ENCODE measurements at places on chromosomes 2 and 18.

- DNase-seq: peak; percentile 54
Observed at GRCh38 chr2:37827911-37828511, 97.1 kb upstream of the RMDN2 start.

GRCh38 chr2:26008851-26009566 lies 24.9 kb upstream of the RAB10 start:
- DNase-seq: no peak

GRCh38 chr2:1723397-1724042 lies 20.8 kb downstream of the PXDN start:
- no peak for DNase-seq

- DNase-seq: no peak
Observed at GRCh38 chr2:200095436-200095835, 140.1 kb downstream of the MAIP1 start.

- no peak for DNase-seq
Observed at GRCh38 chr2:3483986-3484960, 35.1 kb downstream of the ADI1 start.

DNA sequence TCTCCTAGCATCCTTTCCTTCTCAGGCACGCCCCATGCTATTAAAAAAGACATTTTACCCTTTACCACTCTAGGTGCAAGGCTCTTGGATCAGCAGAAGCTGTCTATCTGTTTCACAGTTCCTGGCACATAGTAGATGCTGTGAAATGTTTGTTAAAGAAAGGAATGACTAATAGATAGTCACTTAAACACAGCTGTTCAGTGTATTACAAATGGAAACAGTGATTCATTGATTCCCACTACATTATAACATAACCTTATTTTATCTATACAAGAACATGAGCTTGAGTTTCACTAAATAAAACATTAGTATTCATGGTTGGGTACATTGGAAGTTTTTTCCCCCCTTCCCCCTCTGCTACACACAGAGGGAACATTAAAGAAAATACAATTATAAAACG lies 142.1 kb downstream of the ASXL3 start:
- DNase-seq: peak; percentile 77

- DNase-seq: no peak
Observed at GRCh38 chr2:230343747-230344146, 16.8 kb downstream of the SP140L start.

GRCh38 chr2:60368456-60368855 lies 185.0 kb downstream of the BCL11A start:
- DNase-seq: no peak

DNA sequence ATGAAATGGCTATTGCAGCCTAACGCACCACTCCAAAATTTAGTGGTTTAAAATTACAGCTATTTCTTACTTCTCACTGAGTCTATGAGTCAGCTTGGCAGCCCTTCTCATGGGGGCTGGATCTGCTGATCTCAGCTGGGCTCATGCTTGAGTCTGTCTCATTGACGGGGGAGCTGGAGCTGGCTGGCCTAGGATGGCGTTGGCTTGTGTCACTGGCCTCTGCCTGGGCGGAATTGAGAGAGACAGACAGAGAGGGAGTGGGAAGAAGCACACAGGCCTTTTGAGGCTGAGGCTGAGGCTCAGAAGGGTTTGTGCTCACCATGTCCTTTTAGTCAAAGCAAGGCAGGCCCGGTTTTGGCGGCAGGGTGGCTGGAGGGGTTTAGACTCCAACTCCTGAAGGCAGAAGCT lies 412.1 kb upstream of the MYT1L start:
- DNase-seq: peak; percentile 13

GRCh38 chr2:219864154-219864553 lies 236.7 kb downstream of the SLC4A3 start:
- no peak for DNase-seq

GRCh38 chr18:57533006-57533867 lies 53.3 kb downstream of the FECH start:
- DNase-seq: no peak

DNA sequence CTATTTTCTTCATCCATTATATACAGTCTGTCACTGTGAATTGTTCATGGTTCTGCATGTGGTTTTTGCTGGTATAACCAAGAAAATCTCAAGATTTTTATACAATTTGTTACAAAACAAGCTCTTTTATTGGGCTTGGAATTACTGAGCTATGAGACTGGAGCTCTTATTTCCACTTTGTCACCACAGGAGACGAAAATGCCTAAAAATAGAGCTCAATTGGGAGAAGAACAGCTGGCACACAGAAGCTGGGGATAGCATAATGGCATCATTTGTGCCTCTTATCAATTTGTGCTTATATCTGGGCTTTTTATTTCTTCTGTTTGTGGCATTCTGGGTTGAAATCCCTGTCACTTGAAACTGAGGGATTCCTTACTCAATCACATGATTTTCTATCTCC lies 219.1 kb downstream of the CALCRL start:
- no peak for DNase-seq

DNA sequence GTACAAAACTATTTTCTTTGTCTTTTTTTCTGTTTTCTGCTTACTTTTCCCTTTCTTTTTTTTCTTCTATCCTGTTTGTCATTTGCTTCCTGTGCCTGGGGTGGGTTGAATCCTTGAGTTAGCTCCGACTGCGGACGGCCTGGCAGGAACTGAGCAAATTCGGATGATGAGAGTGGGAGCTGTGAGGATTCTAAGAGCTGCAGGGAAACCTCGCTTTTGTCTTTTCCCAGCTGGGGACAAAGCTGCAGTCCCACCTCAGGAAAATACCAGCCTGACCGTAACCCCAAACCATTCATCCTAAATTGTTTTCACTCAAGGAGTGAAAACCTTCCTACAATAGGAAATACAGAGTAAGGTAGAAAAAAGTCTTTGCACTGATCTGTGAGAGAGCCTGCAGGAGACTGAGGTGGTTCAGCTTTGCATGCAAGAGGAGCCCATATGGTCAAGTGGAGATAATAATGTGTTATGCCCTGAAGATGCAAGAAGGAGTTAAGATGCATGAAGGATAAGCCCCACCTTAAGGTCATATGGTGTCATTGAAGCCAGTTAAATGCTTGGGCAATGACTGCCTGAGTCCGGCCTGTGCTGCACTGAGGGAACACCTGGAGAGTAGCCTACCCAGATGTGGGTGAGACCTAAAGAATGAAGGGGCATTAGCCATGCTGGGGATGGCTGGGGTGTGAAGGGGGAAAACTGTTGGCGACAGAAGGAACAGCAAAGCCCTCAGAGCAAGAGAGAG lies 31.7 kb upstream of the ARL4C start:
- DNase-seq: no peak

DNA sequence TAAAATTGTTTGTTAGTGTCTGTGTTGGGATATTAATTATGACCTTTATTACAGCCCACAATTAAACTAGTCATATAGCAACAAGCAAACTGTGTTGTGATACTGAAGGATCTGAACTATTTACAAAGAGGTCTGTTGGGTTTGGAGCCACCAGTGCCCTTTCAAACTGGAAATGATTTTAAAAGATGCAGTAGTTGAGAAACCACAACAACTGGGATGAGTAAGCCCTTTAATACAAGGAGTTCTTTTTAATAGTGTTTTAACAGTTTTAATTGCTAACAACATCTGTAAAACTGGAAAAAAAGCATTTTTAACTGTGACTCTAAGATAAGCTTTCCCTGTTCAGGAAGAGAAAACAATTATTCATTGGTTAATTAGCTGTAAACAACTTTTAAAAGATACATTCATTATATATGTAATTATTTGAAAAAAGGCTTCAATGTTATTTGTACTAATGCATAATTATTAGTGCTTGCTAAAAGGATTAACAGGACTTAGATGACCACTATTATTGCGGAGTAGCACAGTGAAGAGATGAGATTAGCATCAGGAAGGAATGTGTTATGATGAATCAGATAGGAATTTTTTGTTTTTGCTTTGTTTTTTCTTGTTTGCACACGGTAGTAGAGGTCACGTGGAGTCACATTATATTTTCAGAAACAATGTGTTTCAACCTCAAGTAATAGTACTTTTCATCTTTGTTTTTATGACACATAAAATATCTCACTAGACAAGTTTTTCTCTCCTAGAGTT lies 392.7 kb upstream of the FANCL start:
- DNase-seq: peak; percentile 55

DNA sequence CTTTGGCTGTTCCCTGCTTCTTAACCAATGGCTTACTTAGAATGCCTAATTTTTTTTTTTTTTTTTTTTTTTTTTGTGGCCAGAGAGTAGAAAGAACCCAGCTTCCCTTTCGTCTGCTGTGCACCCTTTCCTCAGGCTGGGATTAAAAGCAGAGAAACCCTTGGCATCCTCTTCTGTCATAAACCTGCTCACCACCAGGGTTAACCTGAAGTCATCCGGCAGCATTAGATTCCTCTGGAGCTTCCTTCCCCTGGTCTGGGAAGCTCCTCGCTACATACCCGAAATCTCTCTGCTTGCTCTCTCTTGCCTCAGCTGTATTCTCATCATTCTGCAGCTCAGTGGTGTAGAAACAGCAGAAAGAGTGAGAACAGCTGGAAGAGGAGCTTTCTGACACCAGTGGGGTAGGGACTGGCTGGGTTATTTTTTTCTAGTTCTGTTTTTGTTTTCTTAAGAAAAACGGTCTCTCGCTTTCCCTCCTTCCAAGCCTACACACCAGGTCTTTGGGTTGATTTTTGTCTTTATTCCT lies 339.0 kb upstream of the MEIS1 start:
- DNase-seq: no peak

GRCh38 chr2:60331115-60331809 lies 222.2 kb downstream of the BCL11A start:
- DNase-seq: no peak

DNA sequence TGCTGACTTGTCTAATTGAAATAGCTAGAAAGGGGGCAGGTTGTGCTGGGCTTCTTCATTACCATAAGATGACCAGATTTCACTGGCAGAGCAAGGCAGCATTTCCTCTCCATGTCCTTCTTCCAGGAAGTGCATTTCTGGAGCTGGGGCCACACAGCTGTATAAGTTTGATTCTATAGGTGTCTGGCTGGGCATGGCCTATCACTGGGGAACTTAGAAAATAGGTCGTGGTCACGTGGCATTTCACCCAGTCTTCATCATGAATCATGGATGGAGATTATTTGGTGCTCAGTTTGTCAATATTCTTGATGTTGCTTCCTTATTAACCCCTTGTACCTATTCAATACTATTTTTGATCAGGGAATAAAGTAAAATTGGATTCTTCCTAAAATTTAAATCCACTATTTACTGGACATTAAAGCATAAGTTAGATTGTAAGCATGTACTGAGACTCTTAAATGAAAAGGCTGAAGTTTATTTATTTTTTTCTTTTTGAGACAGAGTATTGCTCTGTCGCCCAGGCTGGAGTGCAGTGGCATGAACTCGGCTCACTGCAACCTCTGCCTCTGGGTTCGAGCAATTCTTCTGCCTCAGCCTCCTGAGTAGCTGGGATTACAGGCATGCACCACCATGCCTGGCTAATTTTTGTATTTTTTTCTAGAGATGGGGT lies 49.5 kb upstream of the TMEM87B start:
- no peak for DNase-seq

DNA sequence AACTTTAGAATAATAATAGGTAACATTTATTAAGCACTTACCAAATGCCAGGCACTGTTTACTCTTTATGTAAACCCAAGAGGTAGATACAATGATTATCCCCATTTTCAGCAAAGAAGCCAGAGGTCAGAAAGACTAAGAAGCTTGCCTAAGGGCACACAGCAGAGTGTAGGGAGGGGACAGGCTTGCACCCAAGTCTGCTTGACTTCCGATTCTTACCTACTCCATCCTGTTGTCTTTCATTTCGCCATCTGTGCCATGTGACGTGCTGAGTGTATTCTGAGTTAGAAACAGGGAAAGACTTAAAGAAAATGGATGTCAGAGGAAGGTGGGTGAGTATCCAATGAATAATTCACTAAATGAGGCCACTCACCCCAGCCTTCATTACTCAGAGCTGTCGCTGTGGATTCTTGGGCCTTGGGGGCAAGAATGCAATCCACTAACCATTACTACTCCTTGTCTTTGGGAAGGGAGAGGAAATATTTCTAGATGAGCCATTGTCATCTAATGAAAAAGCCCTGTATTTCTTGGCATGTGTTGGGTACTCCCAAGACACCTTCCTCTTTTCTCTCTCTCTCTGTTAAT lies 76.4 kb upstream of the BCL11A start:
- DNase-seq: no peak

DNA sequence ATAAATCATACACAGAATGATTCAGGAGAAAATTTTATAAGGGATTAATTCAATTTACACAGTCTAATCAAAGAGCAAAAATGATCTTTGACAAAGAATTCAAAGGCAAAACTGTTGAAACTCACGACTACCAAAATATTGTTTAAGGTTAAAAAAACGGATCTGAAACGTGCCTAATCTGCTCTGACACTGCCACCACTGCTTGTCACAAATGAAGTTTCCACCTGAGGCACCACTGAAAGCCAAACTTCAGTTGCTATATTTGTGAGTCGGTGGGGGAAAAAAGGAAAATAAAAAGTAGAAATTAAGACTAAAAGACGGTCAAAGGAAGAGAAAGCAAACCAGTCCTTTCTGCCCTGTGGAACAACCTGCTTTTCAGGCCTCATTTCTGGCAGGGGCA lies 140.6 kb upstream of the DNMT3A start:
- no peak for DNase-seq

DNA sequence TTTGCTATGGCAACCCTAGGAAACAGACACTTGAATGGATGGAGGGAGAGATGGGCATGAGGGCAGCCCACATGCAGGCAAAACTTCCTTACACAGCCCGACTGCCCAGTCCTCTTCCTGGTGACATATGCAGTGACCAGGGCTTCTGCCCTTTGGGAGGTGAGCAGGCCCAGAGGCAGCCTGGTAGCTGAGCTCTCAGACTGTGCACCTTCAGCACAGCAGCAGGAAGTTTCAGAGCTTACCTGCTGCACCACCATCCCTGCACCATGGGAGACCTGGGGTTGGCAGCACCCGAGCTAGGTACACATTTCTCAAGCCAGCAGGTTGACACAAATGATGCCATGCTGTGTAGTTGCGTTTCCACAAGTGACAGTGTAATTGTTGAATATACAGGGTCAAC lies 97.6 kb upstream of the LMAN1 start:
- no peak for DNase-seq

DNA sequence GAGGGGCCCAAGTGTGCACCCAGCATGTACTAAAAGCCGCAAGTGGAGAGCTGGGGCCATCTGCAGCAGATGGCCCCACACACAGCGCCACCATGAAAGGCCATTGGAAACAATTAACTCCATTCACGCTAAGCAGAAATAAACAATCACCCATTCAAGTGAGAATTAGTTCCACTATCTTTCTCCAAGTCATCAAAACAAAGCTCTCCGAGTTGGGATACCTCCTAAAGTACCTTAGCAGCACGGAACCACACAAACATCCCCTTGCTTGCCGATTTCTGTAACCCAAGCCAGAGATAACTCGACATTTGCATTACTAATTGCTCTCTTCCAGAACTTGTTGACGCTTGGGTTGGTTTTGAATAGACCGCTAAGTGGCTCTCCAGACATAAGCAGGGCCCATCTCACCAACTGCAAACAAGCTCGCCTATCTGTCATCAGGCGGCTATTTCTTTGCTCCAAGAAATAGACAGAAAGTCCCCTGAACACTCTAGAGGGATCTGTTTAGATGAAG lies 840.6 kb upstream of the SALL3 start:
- DNase-seq: no peak

- peak; percentile 50 for DNase-seq
Observed at GRCh38 chr2:23617167-23617810, 232.3 kb downstream of the KLHL29 start.

GRCh38 chr2:200342654-200343053 lies 36.2 kb downstream of the SPATS2L start:
- no peak for DNase-seq

- DNase-seq: peak; percentile 20
Observed at GRCh38 chr2:142037744-142038143, 93.1 kb downstream of the LRP1B start.

- DNase-seq: peak; percentile 27
Observed at GRCh38 chr2:226310146-226310545, 489.5 kb downstream of the IRS1 start.
